ENCODE measurements at places on chromosomes 7 and 10.

DNA sequence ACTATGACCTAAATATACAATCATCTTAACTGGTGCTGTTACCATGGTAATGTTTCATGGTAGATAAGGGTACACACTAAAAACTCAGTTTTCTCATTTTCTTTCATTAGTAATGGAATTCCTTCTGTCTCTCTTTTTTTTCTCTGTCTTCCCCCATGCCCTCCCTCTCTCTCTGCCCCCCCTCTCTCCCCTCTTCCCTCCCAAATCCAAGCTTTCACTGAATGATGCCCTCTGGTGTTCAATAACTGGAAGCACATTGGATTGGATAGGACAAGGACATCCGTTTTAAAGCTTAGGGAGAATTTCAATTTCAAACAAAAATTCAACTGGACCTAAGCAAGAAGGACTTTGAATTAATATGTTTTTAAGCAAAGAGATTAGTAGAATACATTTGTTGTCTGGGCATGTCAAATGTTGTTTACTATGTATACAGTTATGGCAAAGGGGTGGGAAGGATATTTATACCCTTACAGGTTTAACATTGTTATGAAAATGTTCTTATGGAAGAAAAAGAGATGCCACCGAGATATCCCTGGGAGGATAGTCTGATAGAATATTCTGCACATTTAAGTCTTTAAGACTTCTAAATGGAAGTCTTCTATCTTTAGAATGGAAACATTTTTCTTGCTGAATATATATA, 6.1 kb downstream of the CHRM2 start:
- no peak for DNase-seq

GRCh38 chr10:3201796-3202195, 29.2 kb upstream of the PITRM1 start:
- DNase-seq: no peak

GRCh38 chr7:106573125-106573663, 87.8 kb downstream of the CCDC71L start:
- DNase-seq: no peak

DNA sequence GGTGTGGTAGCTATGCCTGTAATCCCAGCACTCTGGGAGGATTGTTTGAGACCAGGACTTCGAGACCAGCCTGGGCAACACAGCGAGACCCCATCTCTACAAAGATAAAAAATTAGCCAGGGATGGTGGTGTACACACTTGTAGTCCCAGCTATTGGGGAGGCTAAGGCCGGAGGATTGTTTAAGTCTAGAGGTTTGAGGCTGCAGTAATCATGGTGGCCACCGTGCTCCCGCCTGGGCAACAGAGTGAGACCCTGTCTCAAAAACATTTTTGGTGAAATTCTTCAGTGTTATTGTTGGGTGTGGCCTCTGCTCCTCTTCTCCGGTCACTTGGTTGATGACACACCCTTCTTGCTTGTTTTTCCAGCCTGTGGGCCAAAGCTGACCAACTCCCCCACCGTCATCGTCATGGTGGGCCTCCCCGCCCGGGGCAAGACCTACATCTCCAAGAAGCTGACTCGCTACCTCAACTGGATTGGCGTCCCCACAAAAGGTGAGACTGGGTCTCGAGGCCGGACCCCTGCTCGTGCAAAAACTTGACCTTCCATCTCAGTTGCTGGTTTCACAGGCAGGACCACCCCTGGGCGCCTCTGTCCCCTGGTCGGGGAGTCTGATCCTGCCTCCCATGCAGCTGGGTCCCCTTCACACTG, 10.6 kb downstream of the PFKFB3 start:
- DNase-seq: no peak

DNA sequence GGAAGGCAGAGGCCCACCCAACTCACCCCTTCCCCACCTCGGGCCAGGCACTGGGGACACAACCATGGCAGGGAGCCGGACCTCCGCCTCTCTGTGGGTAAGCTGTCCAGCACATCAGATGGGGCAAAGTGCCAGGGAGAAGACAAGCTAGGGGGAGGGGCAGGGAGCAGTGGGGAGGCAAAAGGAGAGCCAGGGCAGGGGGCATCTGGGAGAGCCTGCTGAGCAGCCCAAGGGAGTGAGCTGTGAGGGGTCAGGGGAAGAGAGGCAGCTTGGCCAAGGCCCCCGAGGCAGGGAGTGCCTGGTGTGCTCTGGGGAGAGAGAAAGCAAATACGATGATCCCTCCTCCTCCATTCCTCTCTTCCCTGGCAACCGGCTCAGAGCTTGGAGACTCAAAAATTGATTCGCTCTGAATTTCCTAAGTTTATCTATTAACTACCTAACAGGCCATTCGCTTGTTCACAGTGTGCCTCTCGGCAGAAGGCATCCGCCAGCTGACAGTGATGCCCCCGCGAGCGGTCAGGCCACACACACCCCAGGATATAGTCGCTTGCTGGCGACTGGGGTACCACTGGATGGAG, 4.5 kb downstream of the CAMK2B start:
- DNase-seq: no peak

DNA sequence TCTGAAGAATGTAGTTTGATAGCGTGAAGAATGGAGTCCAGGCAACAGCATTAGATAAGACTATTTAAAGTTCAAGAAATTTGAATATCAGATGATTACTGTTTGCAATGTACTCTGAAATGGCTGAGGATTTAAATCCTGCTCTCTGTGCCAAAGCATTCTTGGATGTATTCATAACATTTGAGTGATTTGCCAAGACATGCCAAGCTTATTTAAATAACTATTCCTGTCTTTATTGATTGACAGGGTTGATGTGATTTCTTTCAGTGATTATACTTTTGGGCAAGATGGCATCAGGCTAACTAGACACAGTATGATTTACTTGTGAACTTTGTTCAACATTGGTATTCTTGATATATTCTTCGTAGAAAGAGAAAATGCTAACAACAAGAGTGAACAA, 168.7 kb downstream of the GNAI1 start:
- no peak for DNase-seq

DNA sequence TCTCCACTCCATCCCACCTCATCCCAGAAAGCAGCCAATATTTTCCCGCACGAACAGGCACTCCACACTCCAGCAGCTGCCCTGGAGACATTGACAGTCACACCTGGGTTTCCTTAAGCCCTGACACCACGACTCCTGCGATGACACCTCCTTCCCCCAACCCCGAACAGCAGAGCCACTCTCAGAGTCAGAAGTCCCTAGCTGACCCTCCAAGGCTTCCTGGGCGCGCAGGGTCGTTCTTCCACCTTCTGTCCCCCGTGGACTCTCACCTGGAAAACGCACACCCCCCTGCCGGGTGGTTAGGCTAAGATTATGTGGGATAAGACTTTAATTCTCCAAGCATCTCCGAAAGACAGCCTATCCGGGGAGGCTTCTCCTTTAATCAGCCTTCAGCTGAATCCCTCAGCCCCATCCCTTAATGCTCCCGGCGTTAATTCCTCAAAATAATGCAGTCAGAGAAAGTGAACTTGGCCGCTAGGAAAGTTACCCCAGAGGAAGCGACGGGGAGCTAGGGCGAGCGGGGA, 1.1 kb downstream of the DENND11 start:
- no peak for DNase-seq

DNA sequence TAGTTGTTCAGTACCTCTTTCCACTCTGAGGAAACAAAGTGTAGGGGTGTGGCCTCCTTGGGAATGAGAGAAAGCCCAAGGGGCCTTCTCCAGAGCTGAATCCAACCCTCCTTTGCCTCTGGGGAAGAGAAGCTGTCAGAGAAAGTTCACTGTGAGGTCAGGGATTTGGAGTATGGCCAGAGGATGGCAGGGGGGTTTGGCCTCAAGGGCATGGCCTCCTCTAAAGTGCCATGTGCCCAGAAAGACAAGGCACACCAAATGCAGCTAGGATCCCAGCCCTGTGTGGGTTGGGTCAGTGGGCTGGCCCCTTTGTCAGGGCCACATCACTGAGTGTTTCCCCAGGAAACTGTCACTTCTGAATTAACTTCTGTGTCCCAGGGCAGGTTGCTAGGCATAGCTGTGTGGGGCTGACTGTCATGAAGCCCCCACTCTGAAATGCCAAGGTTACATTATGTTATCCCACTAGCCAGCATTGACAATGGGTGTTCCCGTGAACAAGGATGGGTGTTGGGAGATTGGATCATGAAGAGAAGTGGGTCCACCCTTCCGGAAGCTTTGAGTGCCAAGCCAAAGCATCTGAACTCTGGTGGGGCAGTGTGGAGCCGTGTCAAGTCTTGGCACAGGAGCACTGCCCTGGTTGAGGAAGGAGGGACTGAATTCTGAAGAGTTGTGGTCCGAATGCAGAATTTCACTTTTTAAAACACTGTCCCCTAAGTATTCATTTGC, 123.3 kb downstream of the ZMIZ1 start:
- no peak for DNase-seq

- no peak for DNase-seq
These were observed 561 bp downstream of the SHTN1 start for GRCh38 chr10:117004227-117005025.

GRCh38 chr10:116014326-116014725, 258.7 kb downstream of the GFRA1 start:
- no peak for DNase-seq

DNA sequence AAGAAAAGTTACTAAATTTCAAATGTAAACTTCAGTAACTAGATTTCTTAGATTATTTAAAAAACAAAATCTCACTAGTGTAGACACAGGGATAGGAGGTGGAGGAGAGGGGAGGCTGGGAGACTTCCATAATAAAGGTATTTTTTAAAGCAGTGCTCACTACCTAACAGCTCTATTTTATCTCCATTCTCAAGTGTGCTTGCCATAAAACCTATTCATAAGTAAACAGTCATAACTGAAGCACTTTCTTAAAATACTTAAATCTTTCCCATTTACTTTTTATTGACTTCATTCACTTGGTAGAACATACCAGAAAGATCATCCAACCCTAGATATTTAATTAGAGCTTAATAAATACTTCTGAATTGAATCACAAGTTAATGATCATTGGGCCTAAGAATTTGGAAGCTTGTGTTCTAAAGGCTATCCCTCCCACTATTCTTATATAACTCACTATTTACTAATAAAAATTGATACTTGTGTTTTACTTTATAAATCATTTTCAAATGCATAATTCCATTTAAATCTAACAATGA, 107.4 kb downstream of the SNX13 start:
- no peak for DNase-seq

- DNase-seq: no peak
These were observed 27.4 kb upstream of the NDST2 start for GRCh38 chr10:73838827-73839226.

GRCh38 chr7:109893231-109893630, 1197.7 kb upstream of the LRRN3 start:
- no peak for DNase-seq

GRCh38 chr7:79282070-79282694, 171.3 kb downstream of the MAGI2 start:
- DNase-seq: no peak

DNA sequence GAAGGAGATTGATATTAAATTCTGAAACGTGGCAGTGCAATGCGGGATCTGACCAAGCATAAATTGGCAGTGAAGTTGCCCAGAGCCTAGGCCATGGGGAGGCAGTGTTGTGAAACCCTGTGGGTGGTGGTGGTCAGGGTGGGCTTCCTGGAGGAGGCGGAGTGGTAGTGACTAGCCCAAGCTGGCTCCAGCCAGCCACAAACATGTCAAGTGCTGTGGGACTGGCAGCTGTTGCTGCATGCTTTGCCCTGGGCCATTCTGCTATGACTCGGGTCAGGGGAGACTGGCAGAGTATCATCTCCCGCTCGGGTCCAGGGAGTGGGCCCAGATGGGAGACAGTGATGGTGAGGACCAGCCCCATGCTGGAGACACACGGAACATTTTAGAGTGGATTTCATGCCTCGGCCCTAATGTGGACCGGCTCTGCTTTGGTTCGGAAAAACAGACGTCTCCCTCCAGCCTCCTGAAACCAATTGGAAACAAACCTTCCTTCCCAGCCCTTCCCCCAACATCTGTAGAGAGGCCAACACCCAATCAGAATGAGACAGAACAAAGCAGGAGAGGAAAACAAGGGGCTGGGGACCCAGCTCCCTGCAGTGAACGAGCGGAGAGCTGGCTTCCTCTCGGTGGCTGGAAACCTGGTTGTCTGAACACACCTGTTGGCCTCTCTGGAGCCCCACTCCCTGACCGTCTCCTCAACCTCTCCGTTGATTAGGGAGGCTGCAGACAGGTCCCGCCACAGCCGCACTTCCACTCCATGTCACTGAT, 58.2 kb downstream of the TMEM270 start:
- DNase-seq: no peak

DNA sequence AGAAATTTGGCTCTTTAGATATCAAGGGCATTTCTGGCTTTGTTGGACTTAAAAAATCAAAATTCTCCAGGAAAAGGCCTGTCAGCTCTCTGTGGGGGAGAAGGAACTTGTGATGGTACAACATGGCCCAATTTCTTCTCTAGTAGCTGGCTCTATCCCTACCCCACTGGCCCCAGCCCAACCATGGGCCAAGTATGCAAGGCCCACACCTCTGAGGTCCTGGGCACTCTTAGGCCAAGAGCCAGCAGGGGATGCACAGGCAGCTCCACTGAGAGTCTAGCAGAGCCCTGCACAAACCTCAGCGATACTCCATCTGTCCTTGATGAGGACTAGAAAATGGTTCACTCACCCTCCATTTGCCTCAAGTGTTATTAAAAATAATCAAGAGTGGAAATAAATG, 261.2 kb downstream of the C7orf25 start:
- DNase-seq: no peak

- DNase-seq: no peak
These were observed 80.3 kb downstream of the OAT start for GRCh38 chr10:124338276-124338925.

DNA sequence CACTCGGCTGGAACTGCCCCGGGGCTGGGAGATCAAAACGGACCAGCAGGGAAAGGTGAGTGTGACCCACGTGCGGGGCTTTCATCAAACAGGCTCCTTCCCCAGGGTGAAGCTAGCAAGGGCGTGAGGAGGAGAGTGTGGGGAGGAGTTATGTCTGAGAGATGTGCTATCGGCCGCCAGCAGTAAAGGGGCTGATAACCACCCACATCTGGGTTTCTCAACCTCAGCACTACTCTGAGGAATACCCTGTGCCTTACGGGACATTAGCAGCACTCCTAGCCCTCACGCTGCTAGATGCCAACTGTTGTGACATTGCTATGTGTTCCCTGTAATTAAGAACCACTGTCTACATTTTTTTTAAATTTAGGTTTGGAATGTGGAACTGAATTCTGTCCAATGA, 113.9 kb upstream of the STK17A start:
- DNase-seq: no peak

DNA sequence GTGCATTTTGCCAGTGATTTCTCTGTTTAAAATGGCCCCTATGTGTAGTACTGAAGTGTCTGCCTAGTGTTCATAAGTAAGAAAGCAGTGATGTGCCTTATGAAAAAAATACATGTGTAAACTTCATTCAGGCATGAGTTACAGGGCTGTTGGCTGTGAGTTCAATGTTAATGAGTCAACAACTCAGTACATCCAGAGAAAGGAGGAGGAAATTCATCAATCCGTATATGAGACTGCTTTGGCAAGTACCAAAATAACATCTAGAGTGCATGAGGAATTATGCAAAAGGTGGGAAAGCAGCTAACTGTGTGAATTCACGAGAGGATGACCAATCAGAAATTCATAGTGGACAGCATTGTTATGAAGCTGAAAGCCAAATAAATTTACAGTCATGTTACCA, 255.6 kb downstream of the ZEB1 start:
- no peak for DNase-seq

GRCh38 chr7:31875424-31875823, 188.4 kb downstream of the PPP1R17 start:
- DNase-seq: no peak

All from hematopoietic multipotent progenitor cell (in vitro differentiated cells).